ENCODE measurements at places on chromosomes 3 and 15.

GRCh38 chr3:79086514-79086913 lies 681.3 kb downstream of the ROBO1 start:
- peak; percentile 68 for DNase-seq

DNA sequence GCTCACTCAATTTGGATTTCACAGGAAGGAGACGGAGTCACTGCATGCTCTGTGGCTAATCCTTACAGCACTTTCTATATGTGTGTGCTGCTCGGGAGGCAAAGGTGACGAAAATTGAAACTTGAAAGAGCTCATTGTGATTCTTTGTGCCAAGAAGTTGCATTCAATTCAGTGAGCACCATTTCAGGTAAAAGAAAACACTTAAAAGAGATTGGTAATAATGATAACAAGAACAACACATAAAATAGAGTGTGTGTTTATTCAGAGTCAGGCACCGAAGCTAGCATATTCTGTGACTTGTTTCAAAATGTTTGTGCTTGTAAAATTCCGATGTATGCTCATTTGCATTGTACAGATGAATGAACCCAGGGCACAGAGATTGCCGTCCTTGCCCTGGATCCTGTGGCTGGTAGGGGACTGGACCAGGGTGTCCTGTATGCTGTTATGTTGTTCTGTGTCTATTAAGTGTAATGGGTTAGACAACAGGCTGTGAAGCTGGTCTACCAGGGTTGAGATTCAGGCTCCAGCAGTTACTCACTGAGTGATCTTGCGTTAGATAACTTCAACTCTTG lies 193.3 kb upstream of the PROK2 start:
- DNase-seq = no peak

- no peak for DNase-seq
These were observed 74.7 kb downstream of the NPTN start for GRCh38 chr15:73558529-73558928.

GRCh38 chr3:15724446-15724845 lies 73.3 kb downstream of the ANKRD28 start:
- DNase-seq = no peak

DNA sequence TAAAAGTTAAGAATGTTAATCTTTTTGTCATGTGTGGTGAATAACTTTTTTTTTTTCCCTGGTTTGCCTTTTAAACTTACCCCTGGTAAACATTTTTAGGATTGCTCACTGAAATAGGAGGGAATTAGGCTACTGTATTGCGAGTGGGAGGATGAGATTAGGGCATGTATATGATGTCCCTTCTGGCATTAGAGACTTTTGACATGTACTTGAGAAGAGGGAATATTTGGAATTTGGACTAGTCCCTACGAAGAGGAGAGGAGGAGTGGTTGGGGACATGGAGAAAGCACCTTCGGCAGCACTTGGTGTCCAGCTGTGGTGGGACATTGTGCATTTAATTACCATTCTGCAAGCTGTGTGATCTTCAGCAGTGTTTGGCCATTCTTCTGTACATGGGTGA lies 25.0 kb downstream of the PDE8A start:
- no peak for DNase-seq

- DNase-seq = peak; percentile 53
These were observed 88.6 kb upstream of the ZNF280D start for GRCh38 chr15:56821721-56822425.

DNA sequence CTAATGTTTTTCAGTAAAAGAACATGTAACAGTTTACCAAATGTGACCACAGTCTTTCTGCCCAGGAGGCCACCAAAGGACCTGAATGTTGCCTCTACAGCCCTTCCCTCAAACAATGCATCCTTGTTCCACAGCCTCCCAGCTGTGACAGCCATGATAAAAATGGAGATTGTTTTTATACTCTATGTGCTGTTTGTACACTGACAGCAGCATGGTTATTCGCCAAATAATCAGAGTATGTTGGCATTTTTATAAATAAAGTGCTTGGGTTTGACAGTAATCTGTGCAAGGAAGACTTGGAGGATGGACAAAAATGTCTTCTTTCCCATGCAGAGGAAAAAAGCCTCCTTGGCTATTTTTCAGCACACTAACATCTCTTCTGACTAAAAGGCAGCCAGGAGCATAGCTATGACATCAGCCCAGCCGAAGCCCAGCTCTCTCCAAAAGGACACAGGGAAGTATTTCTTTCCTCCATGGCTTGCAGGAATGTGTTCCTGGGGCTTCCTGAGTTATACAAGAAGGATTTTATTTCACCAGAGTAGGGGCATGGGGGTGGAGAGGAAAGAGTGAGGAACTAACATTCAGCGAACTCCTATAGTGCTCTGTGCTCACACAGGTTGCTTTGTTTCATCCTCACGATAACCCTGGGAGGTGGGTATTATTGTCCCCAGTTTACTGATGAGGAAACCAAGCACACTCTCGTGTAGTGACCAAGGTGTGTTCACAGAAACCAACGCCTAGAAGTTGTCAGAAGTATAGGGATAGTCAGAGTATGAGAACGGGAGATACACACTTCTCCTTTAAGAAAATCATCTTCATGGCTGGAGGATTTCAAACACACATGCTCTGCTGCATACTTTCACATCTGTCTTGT lies 339.7 kb downstream of the MECOM start:
- no peak for DNase-seq

GRCh38 chr15:33309602-33310276 lies 1.0 kb upstream of the RYR3 start:
- peak; percentile 13 for DNase-seq

GRCh38 chr3:180036092-180036670 lies 556 bp downstream of the PEX5L start:
- DNase-seq = no peak

DNA sequence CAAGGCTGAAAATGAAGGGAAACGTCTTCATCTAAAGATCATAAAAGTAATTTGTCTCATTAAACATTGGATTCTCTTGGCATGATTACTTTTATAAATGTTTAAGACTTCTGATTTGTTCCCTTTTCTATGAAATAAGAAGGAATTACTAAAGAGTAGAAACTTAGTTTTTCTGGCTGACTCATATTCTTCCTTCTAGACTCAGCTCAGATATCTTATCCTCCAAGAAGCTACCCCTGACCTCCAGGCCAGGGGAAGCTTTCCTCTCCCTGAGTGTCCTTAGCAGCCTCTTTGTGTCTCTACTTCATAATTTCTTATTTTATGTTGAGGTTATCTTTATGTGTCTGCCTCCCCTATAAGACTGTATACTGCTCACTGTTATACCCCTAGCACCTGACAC lies 291.9 kb upstream of the STT3B start:
- DNase-seq = no peak

DNA sequence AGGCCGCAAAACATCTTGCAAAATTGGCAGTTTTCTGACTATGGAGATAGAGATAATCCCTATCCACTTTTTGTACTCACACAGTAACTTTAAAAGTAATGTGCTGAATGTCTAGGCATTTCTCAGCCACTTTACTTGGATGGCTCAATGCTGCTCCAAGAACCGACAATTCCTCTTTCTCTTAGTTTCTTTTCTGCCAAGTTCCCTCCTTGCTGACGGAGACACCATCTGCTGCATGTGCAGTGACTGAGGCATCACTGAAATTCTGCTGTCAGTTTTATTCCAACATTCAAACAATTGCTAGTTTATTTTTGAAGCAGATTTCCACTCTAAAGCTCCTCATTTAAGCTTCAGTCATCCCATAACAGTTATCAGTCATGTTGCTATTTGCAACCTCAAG lies 116.0 kb upstream of the RBMS3 start:
- no peak for DNase-seq

DNA sequence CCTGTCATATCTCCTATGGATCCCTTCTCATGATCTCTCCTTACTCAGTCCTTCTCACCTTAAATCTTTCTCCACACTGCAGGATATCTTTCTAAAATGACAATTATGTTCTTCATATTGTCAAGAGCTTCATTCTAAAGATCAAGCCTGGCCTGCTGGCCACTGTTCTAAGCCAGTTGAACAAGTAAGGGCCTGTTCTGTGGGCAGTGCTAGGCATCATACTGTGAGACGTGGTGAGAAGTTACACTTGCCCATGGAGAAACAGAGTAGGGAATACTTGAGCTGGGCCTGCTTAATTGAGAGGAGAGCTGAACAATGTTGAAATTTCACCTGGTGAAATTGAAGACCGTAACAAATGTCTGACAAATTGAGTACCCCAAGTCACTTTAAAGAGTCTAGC lies 184.1 kb upstream of the RASGRP1 start:
- DNase-seq = no peak

DNA sequence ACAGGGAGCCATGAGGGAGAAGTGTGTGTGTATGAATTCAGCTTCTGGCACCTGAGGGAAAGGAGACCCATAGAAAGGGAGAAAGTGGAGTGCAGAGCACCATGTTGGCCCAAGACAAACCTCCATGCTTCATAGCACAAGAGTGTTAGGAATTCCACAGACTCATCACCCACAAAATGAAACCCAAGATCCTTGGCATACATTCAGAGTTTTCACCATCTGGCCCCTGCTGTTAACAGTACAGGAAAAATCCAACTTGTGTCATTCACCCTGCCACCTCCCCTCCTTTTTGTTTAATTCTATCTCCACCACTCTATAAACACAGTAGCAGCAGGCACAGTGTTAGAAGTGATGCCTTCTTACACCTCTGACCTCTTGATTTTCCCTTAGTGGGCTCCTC lies 60.0 kb upstream of the MNS1 start:
- no peak for DNase-seq

DNA sequence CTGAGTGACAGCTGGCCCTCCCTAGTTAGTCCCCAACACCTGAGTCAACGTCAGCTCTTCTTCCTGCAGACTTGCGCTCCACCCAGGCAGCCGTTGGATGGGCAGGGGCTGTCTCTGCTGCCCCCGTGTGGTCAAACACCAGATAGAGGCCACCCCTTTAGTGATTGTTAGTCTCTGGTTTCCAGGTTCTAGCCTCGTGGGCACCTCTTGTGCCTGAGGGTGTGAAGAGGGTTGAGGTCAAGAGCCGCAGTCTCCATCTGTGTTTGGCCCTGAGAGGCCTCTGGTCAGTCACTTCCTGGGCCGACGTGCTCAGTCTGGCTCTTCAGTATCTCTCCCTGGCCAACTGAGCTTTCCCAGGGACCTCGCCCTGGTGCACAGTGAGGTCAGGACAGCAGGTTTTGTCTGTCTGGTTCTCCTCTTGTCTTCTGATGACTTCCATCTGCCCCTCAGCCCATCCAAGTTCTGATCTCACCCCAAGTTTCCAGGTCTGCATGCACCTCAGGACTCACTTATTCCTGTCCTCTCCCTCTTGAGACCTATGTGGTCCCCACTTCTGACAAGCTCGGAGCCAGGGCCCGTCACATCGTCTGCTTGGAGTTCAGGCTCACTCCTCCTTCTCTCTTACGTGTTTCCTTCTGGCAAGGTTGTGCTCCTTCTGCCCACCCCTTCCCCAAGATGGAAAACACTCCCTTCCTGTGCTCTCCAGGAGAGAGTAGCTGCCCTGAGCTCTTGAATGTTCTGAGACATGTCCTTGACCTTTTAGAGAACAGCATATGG lies 20.9 kb downstream of the CD276 start:
- peak; percentile 76 for DNase-seq

GRCh38 chr3:25080461-25080860 lies 347.6 kb upstream of the RARB start:
- no peak for DNase-seq

GRCh38 chr3:52118156-52118875 lies 35.9 kb downstream of the POC1A start:
- no peak for DNase-seq

DNA sequence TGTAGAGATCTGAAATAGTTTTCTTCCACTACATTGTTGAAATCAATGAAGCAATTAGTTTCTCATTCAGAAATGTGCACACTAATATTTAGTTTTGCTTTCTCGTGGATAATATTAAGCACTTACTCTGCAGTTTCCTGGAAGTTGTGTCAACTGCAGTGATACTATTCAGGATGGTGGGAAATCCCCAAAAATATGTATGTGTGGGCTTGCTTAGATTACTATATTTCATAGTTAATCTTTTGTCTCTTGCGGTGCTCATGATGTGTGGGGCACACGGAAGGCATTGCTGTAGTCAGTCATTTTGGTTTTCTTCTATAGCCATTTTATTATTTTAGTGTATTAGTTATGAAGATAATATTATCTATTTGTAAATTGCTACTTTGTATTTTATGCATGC lies 19.7 kb downstream of the RAB11A start:
- DNase-seq = no peak

- no peak for DNase-seq
These were observed 27.1 kb upstream of the ACKR4 start for GRCh38 chr3:132570016-132570415.

DNA sequence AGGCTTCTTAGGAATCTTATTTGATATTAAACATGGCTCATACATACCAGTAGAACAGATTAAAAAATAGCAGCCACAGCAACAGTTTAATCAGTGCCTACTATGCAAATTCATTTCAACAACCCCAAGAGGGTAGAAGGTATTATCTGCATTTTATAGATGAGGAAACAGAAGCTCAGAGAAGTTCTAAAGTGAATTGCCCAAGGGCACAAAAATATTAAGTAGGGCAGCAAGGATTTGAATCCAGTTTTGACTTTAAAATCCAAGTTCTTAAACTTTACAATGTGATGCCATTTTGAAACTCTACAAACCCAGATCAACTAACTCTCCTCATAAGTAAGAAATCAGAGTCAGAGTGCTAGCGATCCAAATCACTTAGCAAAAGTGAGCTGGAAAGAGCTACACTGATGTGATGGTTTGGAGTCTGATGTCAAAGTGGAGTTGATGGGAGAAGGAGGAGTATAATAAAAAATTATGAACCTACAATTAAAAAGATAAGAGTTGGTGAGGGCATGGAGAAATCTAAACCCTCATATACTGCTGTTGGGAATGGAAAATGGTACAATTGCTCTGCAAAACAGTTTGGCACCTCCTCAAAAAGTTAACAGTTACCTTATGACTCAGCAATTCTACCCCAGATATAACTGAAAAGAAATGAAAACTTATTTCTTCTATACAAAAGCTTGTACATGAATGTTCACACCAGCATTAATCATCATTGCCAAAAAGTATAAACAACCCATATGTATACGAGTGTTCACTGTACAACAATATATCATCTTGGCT lies 51.0 kb upstream of the PLXND1 start:
- no peak for DNase-seq
